ENCODE measurements at places on chromosomes 4 and X.

DNA sequence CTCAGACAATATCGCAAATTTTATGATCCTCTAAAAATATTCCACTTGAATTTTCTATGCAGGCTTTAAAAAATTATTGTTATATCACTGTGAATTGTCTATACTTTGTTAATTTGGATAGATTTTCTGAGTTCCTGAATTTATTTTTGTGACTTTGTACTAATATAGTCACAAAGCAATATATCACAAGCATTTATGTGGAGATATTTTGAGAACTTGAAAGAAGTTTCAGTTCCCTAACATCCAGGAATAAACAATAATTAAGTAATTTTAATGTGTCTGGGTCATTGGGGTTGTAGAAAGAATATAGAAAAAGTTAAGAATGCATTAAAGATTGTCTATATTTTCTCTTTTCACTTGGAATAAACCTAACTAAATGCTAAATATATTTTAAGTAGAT lies 32.0 kb downstream of the CXCL8 start:
- DNase-seq = no peak

- no peak for DNase-seq
These were observed 56.5 kb upstream of the PHKA2 start for GRCh38 chrX:19040373-19040772.

GRCh38 chr4:105979506-105979905 lies 84.2 kb downstream of the NPNT start:
- DNase-seq = no peak

- DNase-seq = no peak
These were observed 5.5 kb upstream of the STK26 start for GRCh38 chrX:132017431-132018185.

GRCh38 chrX:126825566-126826193 lies 6.2 kb downstream of the PRR32 start:
- no peak for DNase-seq

- no peak for DNase-seq
These were observed 963.1 kb downstream of the RPA4 start for GRCh38 chrX:97846718-97847237.

DNA sequence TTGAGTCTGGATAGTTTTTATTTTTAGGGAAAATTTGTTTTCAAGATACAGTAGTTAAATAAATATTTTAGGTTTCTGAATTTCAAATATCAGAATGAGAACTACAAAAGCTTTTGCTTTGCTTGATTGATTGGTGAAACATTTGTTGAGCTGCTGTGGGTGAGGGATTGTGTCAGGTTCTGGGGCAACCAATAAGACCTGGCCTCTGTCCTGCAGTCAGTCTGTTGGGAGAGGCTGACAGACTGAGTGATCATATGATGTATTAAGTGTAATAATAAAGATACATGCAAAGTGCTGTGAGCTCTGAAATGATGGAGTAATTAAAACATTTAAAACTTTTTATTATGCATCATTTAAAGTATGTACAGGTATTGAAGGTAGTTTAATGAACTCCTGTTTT lies 9.6 kb downstream of the KDM6A start:
- no peak for DNase-seq

DNA sequence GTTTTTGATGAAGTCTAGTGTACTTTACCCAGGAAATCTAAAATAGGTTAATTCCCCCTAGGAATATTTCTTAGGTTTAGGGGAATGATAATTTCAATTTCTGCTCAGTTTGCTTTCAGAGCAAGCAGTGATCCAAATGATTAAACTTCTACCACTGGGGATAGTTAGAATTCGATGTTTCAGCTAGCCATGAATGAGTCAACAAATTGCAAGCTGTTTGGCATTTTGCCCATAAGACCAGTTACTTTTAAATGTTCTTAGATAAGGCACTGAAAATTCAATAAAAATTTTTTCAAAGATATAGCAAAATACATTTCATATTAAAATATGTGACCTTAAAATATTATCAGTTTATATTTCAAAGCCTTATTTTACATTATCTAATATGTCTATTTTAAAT lies 993.6 kb downstream of the ARAP2 start:
- no peak for DNase-seq

DNA sequence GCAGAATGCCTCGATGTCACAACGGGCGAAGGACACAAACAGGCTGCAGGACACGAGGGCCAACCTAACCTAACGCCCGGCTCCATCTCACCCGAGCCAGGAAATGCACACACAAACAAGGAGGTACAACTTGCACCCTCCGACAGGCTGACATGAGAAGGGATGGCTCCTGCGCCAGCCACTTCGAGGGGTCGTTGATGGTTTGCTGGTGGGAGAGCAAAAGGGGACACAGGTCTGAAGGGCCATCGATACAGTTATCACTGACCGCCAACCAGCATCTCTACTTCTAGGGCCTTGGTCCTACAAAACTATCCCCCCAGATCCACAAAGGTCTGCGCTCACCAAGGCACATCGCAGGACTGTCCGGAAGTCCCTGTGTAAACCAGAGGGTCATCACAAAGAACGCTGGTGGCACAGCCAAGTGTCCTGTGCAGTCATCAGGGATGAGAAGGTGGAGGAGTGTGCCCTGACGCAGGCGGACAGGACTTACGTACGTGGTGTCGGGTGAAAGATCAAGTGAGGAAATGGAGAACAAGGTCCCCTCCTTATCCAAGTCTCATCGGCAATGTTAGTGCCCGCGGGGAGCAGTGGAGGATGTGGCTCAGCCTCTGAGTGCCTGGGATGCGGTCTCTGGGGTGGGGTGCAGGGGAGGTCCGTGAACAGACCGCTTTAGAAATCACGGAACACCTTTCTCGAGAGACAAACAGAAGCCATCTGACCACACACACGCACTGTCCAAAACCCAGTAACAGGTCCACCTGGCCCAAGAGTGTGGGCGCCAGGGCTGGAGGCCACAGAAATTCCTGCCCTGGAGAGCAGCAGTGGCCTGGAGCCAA lies 7.0 kb downstream of the MXD4 start:
- no peak for DNase-seq
